ENCODE measurements at places on chromosomes 12 and 14. TPM values are rescaled to one million over a fixed set of nuclear protein-coding genes. Genes with fewer than 3 reads are reported as not detected.

The GXYLT1 gene
- 8.4 TPM for total RNA-seq

The ADCY6 gene
- total RNA-seq: 0.15 TPM

The NAV3 gene
- not detected for total RNA-seq

The ADGRD1 gene
- total RNA-seq: 2.2 TPM

- H3K27me3 ChIP-seq: no peaks in the 10 kb centered on the region
- H3K4me3 ChIP-seq: no peak overlapping the region
- no peaks in the 10 kb centered on the region for H3K4me1 ChIP-seq
- no peak for DNase-seq
Observed at GRCh38 chr12:16796168-16796567, 190.2 kb upstream of the LMO3 start.

- no peak overlapping the region for H3K4me3 ChIP-seq
- no peaks in the 10 kb centered on the region for H3K4me1 ChIP-seq
- H3K27ac ChIP-seq: no peak overlapping the region
- no peaks in the 10 kb centered on the region for H3K27me3 ChIP-seq
- DNase-seq: no peak
Observed at GRCh38 chr14:38971258-38971921, 131.6 kb downstream of the SEC23A start.

DNA sequence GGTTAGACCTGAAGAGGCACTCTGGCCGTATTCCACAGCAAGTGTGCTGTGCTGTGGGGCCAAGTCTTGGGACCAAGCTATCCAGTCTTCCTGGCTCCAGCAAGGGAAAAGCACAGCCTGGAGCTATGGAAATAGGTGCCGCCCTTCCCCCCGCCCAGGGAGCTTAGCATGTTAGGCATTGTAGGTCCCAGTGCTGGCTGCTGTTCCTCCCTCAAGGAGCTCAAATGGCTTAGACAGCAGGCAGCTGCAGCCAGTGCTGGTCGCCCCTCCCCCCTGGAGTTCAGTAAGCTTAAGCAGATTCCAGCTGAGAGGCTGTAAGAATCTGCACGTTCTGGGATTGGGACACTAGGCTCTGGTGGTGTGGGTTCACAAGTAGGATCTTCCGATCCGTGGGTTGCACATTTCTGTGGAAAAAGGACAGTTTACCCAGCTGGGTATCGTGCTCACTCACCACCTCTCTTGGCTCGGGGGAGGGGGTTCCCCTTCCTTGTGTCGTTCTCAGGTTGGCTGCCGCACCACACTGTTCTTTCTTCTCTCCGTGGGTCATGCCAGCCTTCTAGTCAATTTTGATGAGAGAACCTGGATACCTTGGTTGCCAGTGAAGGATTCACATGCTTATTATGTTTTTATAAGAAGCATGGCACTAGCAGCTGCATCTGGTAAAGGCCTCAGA lies 127.3 kb downstream of the CNTN1 start:
- DNase-seq: no peak
- H3K36me3 ChIP-seq: no peaks in the 10 kb centered on the region
- H3K27me3 ChIP-seq: no peaks in the 10 kb centered on the region
- H3K27ac ChIP-seq: no peak overlapping the region
- H3K4me1 ChIP-seq: no peaks in the 10 kb centered on the region

DNA sequence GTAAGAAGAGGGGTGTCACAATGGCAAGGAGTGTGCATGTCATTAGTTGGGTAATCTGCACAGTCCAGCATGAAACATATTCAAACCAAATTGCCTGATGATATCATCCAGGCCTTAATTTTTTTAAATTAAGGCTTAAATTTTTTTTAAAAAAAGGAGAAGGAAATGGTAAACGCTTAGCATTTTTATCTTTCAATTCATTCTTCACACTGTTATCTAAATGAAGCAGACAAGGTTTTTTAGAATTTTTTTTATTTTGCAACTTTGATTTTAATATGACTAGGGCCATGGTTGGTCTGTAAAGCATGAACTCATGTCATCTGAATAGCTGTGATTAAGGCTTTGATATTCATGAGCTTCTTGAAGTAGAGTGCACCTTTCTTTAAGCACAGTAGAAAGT lies 362.5 kb downstream of the SYT1 start:
- H3K4me3 ChIP-seq: no peak overlapping the region
- H3K36me3 ChIP-seq: no peaks in the 10 kb centered on the region
- DNase-seq: no peak
- H3K27me3 ChIP-seq: no peaks in the 10 kb centered on the region

- no peak for DNase-seq
- H3K36me3 ChIP-seq: peaks cover 15% of the 10 kb centered on the region
- peaks cover 5% of the 10 kb centered on the region for H3K4me1 ChIP-seq
- H3K27ac ChIP-seq: no peak overlapping the region
Observed at GRCh38 chr12:112266473-112266872, 115.8 kb downstream of the HECTD4 start.

GRCh38 chr12:106090591-106091445 lies 47.9 kb downstream of the NUAK1 start:
- H3K36me3 ChIP-seq: no peaks in the 10 kb centered on the region
- no peak overlapping the region for H3K27ac ChIP-seq
- no peaks in the 10 kb centered on the region for H3K4me1 ChIP-seq
- no peak overlapping the region for H3K4me3 ChIP-seq
- no peak for DNase-seq
- peaks cover 12% of the 10 kb centered on the region for H3K27me3 ChIP-seq

DNA sequence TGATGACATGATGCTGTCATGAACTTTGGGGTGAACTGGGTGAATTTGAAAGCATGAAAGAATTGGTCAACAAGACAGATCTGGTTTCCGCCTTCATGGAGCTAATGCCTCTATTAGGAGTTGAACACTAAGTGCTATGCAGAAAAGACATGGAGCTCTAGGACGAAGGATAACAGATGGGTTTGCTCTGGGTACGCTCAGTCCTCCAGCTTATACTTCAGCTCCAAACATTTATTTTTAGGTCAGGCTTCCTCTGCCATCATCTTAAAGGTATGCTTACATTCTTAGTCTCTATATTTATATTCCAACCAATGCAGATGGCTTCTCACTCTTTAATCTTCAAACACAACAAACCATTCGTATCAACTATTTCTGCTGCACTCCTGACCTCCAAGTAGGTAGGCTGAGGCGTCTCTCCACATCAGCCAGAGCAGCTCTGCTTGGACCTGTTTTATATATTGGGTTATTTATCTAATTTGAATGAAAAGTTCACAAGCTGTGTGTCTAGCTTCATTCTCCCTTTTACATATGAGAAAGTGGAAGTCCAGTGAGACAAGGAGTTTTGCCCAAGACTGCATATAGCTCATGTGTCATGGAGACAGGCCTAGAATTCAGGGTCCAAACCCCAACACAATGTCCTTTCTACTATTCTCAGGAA lies 226.3 kb downstream of the SPTSSA start:
- no peak overlapping the region for H3K4me3 ChIP-seq
- H3K27ac ChIP-seq: no peak overlapping the region
- H3K36me3 ChIP-seq: no peaks in the 10 kb centered on the region
- no peaks in the 10 kb centered on the region for H3K4me1 ChIP-seq

- no peaks in the 10 kb centered on the region for H3K27me3 ChIP-seq
- peaks cover 33% of the 10 kb centered on the region for H3K4me1 ChIP-seq
- no peak overlapping the region for H3K27ac ChIP-seq
- peaks cover 10% of the 10 kb centered on the region for H3K36me3 ChIP-seq
Observed at GRCh38 chr12:9730011-9730410, 2.9 kb downstream of the CLECL1 start.

- peaks cover 4% of the 10 kb centered on the region for H3K36me3 ChIP-seq
- H3K4me3 ChIP-seq: no peak overlapping the region
- H3K27me3 ChIP-seq: no peaks in the 10 kb centered on the region
- H3K4me1 ChIP-seq: peaks cover 22% of the 10 kb centered on the region
Observed at GRCh38 chr14:65214741-65215140, 112.4 kb upstream of the MAX start.

DNA sequence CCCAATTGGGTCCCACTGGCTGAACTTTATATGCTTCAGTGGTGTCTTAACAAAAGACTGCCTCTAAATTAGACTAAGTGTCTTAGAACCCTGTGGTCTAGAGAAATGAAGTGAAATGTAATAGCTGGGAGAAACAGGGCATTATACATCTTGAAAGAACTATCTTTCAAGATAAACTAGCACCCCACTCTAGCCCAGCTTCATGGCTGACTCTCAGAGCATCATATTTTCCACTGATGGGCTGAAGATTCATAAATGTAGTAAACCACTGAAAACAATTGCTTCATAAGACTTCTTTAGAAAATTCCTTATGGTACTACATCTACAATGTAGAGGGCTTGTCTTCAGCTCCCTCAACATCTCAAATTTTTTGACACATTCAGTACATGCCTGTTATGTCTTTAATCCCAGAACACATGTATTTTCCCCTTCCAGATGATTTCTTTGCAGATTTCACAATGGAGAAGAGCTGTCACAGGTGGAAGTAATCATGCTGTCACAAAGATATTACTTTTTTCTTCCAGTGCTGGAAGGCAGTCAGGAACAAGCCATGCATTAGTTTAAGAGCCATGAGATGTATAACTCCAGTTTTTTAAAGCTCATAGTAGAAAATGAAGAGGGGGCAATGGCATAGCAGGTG lies 48.5 kb downstream of the IFNG-AS1 start:
- H3K4me3 ChIP-seq: no peak overlapping the region
- H3K27me3 ChIP-seq: no peaks in the 10 kb centered on the region
- H3K36me3 ChIP-seq: peaks cover 10% of the 10 kb centered on the region

Measured in activated CD8-positive, alpha-beta memory T cell treated with anti-CD3 and anti-CD28 coated beads, Interleukin-2, amount 10 ng/mL, durations not matched to agents 7 days and 5 days (primary cell).